ENCODE measurements at places on chromosomes 16 and 17.

DNA sequence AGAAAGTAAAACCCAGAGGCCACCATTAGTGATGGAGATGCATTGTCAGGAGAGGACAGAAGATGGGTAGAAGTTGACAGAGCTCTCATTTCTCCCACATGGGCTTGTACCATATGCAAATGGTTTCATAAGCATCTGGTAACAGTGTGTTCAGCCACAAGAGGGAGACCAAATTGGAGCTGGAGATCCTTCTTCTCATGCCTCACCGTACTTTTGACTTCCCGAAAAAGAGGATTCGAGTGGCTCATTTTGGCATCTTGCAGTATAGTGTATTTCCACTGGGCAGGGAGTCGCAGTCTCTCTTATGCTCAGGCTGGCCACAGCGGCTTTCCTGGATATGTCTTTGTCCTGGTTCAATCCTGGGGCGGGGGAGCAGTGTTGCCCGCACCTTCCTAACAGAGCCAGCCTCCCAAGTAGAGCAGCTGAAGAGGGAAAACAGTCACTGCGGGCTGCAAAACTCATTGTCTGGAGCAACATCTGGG, 23.8 kb downstream of the TBC1D3B start:
- no peak for DNase-seq

- no peak for DNase-seq
Observed at GRCh38 chr17:49935526-49936210, 33.3 kb upstream of the DLX4 start.

DNA sequence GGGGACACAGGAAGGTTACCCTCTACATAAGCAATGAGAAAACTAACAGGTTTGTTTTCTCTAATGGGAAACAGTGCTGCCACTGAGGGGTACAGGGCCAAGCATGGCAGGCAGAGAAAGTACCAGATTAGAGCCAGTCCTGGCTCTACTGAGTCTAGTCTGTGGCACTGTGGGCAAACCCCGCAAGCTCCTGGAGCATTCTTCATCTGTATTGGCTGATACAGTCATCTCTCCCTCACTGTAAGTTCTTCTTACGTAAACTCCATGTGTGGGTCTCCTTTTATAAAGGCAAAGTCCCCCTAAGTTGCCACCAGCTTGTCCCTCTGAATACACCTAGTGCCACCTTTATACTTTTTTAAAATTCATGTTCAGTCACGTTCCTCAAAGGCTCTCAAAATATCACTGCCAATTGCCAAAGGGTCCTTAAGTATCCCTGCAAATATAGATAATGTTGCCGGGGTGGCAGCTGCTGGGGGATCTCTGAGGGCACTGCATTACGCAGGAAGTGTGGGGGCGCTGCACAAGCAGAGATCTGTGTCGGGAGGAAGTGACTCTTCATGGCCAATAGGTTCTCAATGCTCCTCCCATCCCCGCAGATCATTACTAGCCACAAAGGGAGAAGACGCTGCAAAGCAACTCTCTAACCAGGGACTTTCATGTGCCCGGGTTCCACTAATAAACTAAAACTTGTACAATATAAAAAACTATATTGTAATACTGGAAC, 18.8 kb downstream of the XPO6 start:
- DNase-seq, result peak; percentile 76

DNA sequence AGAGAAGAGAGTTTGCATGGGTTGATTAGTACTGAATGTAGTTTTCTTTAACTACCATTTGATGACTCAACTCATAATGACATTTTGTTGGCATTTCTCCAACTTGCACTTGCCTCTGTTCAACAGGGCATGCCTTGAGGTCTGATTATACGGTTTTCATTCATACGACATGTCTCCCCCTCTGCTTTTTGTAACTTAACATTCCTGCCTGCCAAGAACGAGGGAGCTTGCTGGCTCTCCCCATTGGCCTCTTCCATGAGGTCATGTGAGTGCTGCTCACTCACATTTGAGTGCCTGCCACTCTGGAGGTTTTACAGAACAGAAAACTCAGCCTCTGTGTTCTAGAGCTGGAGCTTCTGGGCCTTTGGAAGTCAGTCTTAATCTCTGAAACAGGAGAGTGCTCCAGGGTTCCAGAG, 19.7 kb downstream of the MAP2K6 start:
- DNase-seq, result no peak

- DNase-seq, result no peak
Observed at GRCh38 chr17:11438673-11439072, 159.6 kb upstream of the DNAH9 start.

DNA sequence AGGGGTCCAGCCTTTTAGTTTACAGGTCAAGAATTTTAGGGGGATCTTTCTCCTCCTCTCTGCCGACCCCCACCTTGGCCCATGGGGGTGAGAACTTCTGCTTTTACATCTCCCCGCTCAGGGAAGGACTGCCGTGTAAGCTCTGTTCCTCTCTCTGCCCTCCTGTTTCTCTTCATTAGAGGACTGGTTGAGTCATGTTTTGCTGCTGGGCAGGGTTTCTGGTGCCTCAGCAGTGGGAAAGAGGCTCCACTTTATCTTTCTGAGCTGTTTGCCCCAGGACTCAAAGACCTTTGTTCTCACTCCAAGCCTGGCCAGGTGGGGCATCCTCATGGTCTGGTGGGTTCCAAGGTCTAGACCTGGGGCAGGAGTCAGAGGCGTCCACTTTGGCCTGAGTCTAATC, 93.0 kb downstream of the UTP18 start:
- DNase-seq, result no peak

GRCh38 chr17:45224671-45225050, 3.0 kb downstream of the FMNL1 start:
- no peak for DNase-seq

- DNase-seq, result no peak
Observed at GRCh38 chr17:28747051-28747691, 3.4 kb downstream of the TRAF4 start.

DNA sequence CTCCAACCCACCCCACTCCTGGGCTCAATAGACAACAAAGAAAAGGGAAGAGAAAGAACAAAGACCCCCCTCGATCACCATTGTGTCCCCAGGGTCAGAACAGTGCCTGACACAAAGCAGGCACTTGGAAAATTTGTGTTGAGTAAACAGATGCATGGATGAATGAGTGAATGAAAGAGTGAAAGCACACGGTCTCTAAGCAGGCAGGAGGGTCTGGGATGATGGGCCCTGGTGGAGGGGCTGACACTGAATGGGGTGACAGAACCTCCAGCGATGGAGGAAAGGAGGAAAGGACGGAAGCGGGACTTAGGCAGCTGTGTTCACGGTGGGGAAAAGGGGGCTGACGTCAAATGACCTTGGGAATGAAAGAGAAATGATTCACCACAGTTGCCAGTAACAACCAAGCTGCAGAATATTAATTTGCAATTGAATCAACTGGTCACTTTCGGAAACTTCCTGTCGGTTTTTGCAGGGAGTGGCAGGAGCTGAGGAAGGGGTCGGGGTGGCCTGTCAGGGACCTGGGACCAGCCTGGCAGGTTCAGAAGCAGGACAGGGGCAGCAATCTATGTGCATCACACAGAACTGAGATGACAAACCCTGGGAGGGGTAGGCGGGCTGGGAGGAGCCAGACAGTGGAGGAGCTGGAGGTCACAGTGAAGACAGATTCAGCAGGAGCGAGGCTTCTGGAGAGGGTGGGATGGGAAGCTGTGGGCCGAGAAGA, 6.7 kb upstream of the GAST start:
- DNase-seq, result no peak

GRCh38 chr16:84087466-84088151, 29.1 kb downstream of the MBTPS1 start:
- DNase-seq, result no peak

DNA sequence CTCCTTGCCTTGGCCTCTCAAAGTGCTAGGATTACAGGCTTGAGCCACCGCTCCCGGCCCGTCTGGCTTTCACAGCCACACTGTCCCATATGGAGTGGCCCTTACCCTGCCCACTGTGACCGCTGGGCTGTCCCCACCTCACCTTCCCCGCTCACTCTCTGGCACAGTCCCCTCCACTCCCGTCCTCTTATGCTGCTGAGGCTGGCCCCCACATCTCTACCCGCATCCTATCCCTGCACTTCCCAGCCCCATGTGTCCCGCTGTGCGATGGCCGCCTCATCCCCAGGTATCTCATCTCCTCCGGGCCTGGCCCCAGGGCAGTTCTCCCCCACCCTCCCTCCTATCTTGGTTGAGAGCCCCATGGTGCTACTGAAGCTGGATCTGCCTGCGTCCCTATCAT, 93.2 kb downstream of the PGS1 start:
- DNase-seq, result no peak

DNA sequence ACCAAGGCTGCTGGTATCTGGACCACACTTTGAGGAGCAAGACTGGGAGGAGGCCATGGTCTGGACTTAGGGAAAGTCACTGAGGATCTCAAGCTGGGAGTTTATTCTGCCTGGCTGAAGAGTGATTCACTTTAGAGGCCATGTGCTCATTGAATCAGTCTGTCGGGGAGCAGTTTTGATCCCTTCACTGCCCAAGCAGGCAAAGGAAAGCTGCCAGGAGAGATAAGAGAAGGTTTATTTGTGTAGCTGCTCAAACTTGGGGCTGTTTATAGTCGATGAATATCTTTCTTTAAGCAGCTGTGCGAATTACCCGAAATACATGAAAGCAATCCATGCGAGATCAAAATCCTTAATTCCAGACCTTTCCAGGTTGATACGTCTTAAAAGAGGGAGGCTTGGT, 544.4 kb upstream of the EEF2KMT start:
- no peak for DNase-seq

DNA sequence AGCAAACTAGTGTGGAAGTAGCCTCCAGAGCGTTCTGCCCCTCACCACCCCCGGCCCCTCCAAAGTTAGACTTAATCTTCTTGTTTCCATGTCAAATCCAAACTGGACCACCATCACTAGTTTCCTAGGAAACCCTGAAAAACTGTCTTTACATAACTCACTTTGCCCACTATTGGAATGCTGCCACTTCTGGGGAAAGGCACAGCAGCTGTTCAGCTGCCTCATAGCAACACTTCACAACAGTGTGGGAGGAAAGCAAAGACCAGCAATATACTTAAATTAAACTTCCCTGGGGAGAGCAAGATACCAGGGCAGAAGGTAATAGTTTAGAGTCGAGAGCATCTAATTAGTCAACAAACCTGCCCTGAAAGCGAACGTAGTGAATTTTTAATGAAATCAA, 452.2 kb downstream of the KCNJ2 start:
- no peak for DNase-seq

- DNase-seq, result no peak
Observed at GRCh38 chr17:44548376-44549230, 8.7 kb upstream of the FZD2 start.

DNA sequence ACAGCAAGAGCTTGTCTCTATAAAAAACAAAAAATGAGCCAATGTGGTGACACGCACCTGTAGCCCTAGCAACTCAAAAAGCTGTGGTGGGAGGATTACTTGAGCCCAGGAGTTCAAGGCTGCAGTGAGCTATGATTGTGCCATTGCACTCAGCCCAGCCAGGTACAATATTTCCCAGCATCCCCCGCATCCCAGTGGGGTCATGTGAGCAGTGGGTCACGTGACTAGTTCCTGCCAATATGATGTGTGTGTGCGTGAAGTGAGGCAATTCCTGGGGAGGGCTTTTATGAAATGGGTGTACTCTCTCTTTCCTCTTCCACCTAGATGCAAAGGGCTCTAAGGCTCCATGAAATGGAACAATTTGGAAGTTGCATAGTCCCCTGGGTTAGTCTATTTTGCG, 81.3 kb downstream of the GSG1L start:
- DNase-seq, result no peak

DNA sequence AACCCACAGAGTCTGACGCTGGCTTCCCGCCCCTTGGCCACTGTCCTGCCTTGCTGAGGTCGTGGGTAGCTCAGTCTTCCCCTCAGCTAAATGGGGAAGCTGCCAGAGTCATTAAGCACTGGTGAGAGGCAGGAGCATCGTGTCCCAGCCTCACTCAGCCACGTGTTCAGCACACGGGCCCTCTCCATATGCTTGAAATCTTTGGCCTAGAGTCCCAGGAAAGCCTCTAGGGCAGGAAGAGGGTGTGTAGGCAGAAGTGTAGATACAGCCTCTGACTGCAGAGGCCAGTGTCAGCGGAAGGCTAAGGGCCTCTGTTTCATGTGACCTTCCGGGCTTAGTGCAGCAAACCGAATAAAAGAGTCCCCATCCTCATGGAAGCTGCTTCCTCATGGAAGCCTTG, 4.1 kb downstream of the DHODH start:
- DNase-seq, result no peak

GRCh38 chr16:15491411-15491810, 57.0 kb downstream of the BMERB1 start:
- no peak for DNase-seq

- no peak for DNase-seq
Observed at GRCh38 chr17:3808701-3809100, 7.7 kb upstream of the ITGAE start.

GRCh38 chr17:31533546-31534155, 142.2 kb downstream of the RAB11FIP4 start:
- DNase-seq, result no peak

DNA sequence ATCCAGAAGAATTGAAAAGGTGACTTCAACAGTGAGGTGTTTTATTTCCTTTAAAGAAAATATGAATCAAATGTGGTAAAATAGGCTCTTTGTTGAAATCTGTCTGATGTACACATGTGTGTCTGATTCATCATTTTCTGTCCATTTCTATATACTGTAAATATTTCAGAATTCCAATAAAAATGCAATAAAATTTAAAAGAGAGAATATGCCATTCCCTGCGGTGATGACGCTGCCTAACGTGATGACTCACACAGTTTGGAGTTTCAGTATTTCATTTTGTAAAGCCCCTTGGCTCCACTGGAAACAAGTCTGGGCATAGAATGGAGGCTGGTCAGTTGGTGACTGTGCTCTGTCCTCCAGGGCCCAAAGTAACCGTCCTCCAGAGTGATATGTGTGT, 482.5 kb upstream of the CDH5 start:
- DNase-seq, result no peak

DNA sequence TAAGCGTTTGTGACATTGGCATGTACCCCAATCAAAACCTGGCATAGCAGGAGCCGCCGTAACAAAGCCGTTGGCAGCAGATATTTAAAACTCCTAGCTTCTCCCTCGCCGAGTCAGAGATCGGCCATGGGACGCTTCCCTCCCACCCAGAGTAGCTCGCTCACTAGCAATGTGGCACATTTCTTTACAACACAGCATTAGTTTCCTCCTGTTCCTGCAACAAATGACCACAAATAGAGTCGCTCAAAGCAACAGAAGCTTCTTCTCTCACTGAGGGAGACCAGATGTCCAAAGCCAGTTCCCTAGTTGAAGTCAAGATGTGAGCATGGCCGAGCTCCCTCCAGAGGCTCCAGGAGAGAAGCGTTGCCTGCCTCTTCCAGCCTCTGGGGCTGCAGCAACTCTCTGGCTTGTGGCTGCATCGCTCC, 106.7 kb downstream of the RBFOX3 start:
- no peak for DNase-seq

- DNase-seq, result no peak
Observed at GRCh38 chr17:20315311-20315710, 152.0 kb downstream of the LGALS9B start.

DNA sequence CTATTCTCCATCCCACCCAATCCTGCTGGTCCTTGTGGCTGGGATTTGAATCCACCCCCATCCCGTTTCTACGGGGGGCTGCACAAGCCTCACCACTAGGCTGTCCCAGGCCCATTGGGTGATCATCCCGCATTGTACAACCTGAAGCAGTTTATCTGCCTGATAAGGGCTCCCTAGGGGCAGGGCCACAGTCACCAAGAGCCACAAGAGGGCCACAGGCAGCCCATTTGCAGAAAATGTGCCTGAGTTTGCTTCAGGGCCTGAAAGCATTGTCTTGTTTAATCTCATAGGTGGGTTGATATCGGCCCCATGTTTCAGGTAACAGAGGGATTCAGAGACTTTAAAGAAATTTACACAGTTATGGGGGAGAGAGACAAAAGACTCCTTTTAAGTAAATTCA, 245.0 kb downstream of the CPPED1 start:
- no peak for DNase-seq

GRCh38 chr16:84143784-84144199, 1.2 kb downstream of the HSDL1 start:
- no peak for DNase-seq

Data from GM13976 (cell line).